Activated T-helper 2 cell treated with anti-CD3 and anti-CD28 coated beads, Interferon-gamma antibody, Interleukin-2, Interleukin-4, amounts not matched to agents 10 μg/mL and 5 μg/mL and 100 μg/mL, durations not matched to agents 14 hours and 24 hours and 36 hours (primary cell): ENCODE measurements at places on chromosomes 13 and 19.

GRCh38 chr13:23799945-23800344 lies 89.3 kb downstream of the MIPEP start:
- no peaks in the 10 kb centered on the region for H3K27me3 ChIP-seq
- no peak overlapping the region for H3K4me3 ChIP-seq

GRCh38 chr13:79989217-79989661 lies 351.7 kb downstream of the SPRY2 start:
- H3K4me3 ChIP-seq, result no peak overlapping the region
- H3K4me1 ChIP-seq, result no peaks in the 10 kb centered on the region
- no peaks in the 10 kb centered on the region for H3K27me3 ChIP-seq
- DNase-seq, result no peak

DNA sequence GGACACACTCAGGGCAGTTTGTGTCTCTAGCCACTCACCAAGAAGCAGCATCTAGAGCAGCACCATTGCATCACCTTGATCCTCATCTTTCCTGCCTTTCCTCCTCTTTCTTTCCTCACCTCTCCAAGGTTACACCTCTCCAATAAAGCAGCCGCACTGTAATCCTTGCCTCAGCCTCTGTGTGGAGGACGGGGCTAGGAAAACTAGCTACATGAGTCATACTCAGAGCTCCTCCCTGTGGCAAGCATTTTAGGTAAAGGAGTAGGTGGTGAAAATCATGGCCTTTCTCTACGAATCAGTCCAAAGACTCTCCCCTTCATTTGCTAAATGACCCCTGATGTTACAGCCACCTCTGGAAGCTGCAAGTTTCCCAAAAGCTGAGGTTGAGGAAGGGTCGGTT lies 108.9 kb downstream of the DNAJC15 start:
- peaks cover 10% of the 10 kb centered on the region for H3K4me1 ChIP-seq
- H3K27me3 ChIP-seq, result peaks cover 14% of the 10 kb centered on the region
- no peak overlapping the region for H3K27ac ChIP-seq
- no peak overlapping the region for H3K4me3 ChIP-seq

DNA sequence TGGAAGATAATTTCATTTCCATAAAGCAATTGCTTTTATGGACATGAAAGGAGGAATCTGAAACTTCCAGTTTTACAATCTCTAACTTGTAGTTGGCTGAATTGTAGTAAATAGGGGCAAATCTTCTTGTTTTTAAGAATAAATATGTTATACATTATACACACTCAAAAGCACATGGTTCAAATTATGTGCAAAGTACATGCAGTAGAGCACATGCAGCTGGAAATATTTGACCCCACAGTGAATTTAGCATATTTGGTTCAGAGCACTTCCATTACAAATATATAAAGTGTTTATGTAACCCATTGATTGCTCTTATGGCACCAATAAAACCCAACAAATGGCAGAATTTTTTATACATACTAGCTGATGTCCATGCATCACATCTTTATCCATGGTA lies 180.5 kb downstream of the IRS2 start:
- no peaks in the 10 kb centered on the region for H3K27me3 ChIP-seq
- no peaks in the 10 kb centered on the region for H3K36me3 ChIP-seq
- H3K4me3 ChIP-seq, result no peak overlapping the region
- H3K4me1 ChIP-seq, result no peaks in the 10 kb centered on the region
- no peak for DNase-seq
- H3K27ac ChIP-seq, result no peak overlapping the region

GRCh38 chr19:13212759-13213330 lies 62.6 kb downstream of the IER2 start:
- peaks cover 13% of the 10 kb centered on the region for H3K4me1 ChIP-seq
- H3K36me3 ChIP-seq, result no peaks in the 10 kb centered on the region
- DNase-seq, result peak; percentile 55
- H3K27ac ChIP-seq, result no peak overlapping the region
- no peak overlapping the region for H3K4me3 ChIP-seq
- H3K27me3 ChIP-seq, result no peaks in the 10 kb centered on the region

DNA sequence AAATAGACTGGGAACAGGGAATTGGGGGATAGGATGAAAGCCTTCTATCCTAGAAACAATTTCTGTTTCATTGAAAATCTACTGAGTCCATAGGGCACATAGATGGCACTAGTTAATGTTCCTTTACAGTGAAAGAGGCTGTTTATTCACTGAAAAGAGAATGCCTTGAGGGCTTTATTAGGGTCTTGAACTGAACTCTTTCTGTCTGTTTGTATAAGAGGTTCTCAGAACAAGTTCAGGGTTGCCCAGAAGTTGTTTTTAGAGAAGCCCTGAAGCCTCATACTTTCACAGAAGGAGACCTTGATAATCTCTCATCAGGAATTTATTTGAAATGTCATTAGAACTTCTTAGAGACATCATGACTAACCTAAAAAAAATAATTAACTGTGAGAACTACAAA lies 43.9 kb downstream of the ENOX1 start:
- no peaks in the 10 kb centered on the region for H3K36me3 ChIP-seq
- H3K4me1 ChIP-seq, result no peaks in the 10 kb centered on the region
- no peak overlapping the region for H3K27ac ChIP-seq

DNA sequence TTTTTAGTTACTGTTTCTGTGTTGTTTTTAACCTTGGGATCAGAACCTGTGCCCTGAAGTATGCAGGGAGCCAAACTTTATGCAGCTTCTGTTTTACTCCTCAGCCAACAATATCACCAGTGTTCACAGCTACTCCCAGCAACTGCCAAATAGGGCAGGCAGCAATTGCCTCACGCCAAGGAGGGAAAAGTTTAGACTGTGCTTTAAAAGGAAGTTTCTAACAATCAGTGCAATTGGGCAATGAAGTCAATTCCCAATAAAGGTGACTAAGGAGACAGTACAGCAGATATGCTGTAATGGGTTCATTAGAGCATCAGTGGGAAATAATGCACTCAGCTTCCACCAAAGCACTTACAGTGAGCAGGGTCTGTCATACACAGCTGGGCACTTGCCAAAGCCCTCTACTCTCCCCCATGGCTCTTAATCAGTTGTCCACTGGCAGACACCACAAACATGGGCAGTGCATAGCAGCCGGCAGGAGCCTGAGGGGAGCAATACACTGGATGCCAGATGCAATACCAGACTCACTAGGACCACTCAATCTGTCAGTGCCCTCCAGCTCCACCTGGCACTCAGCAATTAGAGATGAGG lies 19.3 kb downstream of the ENOX1 start:
- H3K4me1 ChIP-seq, result no peaks in the 10 kb centered on the region
- H3K27ac ChIP-seq, result no peak overlapping the region
- H3K27me3 ChIP-seq, result peaks cover 9% of the 10 kb centered on the region
- H3K4me3 ChIP-seq, result no peak overlapping the region

DNA sequence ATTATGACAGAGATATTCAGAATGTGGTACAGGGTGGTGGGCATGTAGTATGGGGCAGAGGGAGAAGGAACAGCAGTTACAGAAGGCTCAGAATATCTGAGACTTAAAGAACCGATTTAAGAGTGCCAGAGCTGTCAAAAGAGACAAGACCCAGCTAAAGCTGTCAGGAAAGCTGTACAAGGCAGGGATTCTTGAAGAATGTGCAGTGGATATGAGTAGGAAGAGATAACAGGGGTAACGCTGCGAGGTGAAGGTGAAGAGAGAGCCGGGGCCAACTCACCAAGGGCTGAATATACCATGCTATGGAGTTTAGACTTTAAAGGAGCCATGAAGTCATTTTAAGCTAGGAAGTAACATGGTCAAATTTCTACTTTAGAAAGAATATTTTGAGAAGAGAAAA lies 381.0 kb downstream of the DIAPH3 start:
- H3K36me3 ChIP-seq, result no peaks in the 10 kb centered on the region
- H3K4me1 ChIP-seq, result no peaks in the 10 kb centered on the region
- no peaks in the 10 kb centered on the region for H3K27me3 ChIP-seq
- no peak overlapping the region for H3K27ac ChIP-seq
- H3K4me3 ChIP-seq, result no peak overlapping the region

DNA sequence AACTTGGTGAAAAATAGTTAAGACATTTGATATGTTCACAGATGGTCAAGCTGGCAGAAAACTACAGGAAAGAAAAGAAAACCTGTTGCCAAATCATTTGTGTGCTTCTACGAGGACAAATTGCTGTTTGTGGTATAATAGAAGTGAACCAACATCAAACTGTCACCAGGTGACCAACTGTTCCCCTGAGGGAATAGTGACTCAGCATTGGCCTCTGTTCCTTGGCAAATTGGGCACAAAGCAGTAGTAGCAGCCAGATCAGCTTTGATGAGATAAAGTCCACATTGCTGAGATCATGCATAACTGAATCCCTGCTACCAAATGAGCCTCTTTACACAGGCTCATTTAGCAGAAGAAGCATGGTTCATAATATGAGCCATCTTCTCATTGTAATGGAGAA lies 103.5 kb downstream of the POSTN start:
- no peaks in the 10 kb centered on the region for H3K4me1 ChIP-seq
- H3K27ac ChIP-seq, result no peak overlapping the region
- no peaks in the 10 kb centered on the region for H3K36me3 ChIP-seq

DNA sequence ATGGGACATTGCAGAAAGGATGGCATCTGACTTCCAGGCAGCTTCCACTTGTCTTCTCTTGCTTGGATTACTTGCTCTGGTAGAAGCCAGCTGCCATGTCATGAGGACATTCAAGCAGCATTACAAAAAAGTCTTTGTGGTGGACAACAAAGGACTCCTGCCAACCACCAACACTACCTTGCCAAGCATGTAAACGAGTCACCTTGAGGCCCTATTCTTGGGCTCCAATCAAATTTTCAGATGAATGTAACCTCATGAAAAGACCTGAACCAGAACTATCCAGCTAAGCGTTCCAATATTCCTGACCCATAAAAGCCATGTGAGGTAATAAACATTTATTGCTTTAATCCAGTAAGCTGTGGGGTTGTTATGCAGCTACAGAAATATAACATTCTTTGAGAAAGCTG lies 12.5 kb downstream of the PROSER1 start:
- no peak for DNase-seq
- no peak overlapping the region for H3K27ac ChIP-seq
- no peaks in the 10 kb centered on the region for H3K27me3 ChIP-seq
- H3K36me3 ChIP-seq, result peaks cover 70% of the 10 kb centered on the region

DNA sequence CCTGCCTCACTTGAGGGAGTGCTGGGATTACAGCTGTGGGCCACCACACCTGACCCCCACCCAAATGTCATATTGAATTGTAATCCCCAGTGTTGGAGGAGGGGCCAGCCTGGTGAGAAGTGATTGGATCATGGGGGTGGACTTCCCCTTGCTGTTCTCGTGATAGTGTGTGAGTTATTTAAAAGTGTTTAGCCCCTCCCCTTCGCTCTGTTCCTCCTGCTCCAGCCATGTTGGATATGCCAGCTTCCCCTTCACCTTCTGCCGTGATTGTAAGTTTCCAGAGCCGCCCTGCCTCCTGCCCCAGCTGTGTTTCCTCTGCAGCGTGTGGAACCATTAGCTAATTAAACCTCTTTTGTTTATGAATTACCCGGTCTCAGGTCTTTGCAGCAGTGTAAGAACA lies 13.7 kb downstream of the CHAMP1 start:
- H3K36me3 ChIP-seq, result peaks cover 49% of the 10 kb centered on the region
- H3K4me3 ChIP-seq, result no peak overlapping the region
- no peak overlapping the region for H3K27ac ChIP-seq
- no peak for DNase-seq

- DNase-seq, result no peak
- H3K36me3 ChIP-seq, result no peaks in the 10 kb centered on the region
- no peak overlapping the region for H3K4me3 ChIP-seq
- no peaks in the 10 kb centered on the region for H3K27me3 ChIP-seq
Measured at GRCh38 chr13:69565334-69565733, 542.3 kb upstream of the ATXN8OS start.

GRCh38 chr19:47109177-47109540 lies 4.4 kb downstream of the ZC3H4 start:
- peak overlapping the region; percentile 95 for H3K4me3 ChIP-seq
- H3K27me3 ChIP-seq, result no peaks in the 10 kb centered on the region
- peaks cover 56% of the 10 kb centered on the region for H3K4me1 ChIP-seq
- peak overlapping the region; percentile 99 for H3K27ac ChIP-seq
- peaks cover 63% of the 10 kb centered on the region for H3K36me3 ChIP-seq

GRCh38 chr13:31923134-31923763 lies 108.3 kb upstream of the FRY start:
- peaks cover 39% of the 10 kb centered on the region for H3K4me1 ChIP-seq
- DNase-seq, result no peak
- H3K27ac ChIP-seq, result no peak overlapping the region
- peaks cover 4% of the 10 kb centered on the region for H3K36me3 ChIP-seq
- no peaks in the 10 kb centered on the region for H3K27me3 ChIP-seq
- no peak overlapping the region for H3K4me3 ChIP-seq

GRCh38 chr19:48558018-48558684 lies 6.2 kb downstream of the SULT2B1 start:
- no peak overlapping the region for H3K4me3 ChIP-seq
- peaks cover 1% of the 10 kb centered on the region for H3K27me3 ChIP-seq
- peaks cover 2% of the 10 kb centered on the region for H3K4me1 ChIP-seq
